ENCODE measurements at places on chromosomes 7 and 10.

DNA sequence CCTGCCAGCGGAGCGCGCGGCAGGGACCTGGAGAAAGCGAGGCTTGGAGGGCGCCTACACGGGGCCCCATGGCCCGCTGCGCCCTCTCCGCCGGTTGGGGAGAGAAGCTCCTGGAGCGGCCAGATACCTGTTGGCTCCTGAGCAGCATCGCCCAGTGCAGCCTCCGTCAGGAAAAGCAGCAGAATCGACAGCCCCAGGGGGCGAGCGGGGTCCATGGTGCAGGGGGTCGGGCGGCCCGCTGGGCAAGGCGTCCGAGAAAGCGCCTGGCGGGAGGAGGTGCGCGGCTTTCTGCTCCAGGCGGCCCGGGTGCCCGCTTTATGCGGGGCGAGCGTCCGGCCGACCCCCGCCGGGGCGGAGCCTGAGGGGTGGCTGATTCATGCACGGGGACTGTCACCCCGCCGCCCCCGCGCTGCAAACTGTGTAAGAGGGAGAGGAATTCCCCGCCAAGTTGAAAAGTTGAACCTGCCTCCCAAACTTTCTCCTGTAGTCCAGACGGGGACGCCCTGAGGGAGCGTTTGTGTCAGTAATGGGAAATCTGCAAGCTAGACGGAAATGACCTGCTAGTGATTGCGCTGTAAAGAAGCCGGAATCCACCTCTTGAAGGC, at the start of gene TFPI2:
Gene TFPI2 (minus strand): TSS at position 290 of the 605 bp plus-strand sequence. CDS start 75 bp downstream, at position 215.
- DNase-seq, result no peak

GRCh38 chr10:3872712-3873329, 87.8 kb upstream of the KLF6 start:
- no peak for DNase-seq

- DNase-seq, result no peak
Observed at GRCh38 chr7:65910237-65910636, 37.4 kb downstream of the VKORC1L1 start.

DNA sequence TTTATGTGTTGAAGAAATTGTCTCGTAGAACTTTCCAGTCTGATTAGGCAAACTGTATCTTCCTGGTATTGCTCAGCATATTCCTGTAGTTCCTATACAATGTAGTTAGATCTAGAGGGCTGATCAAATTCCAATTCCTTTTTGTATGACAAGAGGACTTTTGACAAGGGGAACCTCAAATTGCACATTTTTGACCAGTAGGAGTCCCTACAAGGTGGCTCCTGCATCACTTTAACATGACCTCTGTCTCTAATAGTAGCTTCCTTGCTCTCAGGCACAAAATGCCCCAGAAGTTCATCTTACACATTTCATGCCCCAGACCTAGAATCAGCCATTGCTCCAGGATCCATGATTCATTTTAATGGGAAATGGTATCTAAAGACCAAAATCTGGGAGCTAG, 18.7 kb downstream of the HERPUD2 start:
- DNase-seq, result no peak

DNA sequence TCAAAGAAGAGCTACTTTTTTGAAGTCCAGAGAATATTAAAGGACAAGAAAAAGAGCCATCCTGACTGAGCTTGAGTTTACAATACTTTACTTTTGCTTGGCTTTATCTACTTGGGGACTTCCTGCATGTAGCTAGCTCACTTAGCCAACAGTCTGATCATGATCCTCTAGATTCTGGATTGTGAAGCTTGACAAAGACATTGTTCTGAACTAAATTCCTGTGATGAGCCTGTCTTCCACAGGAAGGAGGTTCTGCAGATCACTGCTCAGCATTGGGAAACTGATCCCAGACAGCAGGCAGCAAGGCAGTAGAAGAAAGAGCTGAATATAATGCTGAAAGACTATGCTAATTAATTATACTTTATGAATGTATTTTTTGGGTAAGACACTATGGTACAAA, 296.4 kb downstream of the DGKB start:
- DNase-seq, result no peak

- DNase-seq, result no peak
Observed at GRCh38 chr10:6516929-6517284, 63.2 kb downstream of the PRKCQ start.

DNA sequence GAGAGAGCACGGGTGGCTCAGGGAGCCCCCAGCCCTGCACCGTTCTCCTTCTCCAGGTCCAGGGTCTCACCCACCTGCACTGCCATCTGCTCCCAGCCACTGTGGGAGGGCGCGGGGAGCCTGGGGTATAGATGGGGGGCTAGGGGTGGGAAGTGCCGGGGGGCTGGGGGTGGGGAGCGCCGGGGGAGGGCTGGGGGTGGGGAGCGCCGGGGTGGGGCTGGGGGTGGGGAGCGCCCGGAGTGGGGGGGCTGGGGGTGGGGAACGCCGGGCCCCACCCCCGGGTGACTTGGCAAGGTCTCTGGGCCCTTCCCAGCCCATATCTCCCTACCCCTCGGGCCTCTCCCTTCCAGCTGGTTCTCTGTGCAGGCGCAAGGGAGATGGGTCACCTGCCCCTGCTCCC, at the start of gene GRIFIN:
Gene GRIFIN (minus strand): TSS at position 101 of the 400 bp plus-strand sequence. CDS start 15 bp downstream, at position 86.
- DNase-seq, result no peak

DNA sequence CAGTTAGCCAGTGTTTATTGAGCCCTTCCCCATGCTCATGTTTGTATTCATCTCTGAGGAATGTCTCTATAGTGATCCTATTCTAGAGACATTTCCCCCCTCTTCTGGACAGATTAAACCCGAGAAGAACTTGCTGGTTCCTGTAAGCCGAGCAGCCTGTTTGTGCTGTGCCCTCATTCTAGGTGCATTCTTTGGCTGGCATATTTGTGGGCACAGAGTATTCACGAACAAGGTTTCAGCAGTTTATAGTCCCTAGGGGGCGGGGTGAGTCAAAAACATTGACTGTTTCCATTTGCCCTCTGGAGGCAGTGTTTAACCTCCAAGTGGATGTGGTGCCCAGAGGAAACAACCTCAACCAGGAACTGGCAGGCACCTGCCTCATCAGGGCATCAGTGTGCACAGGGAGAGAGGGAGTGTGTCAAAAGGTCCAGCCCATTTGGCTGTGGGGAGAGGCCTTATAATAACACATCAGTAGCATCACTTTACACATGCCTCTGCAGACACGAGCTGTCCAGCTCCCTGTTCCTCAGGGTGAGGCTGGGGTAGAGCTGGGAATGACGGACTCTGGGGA, 273.3 kb upstream of the LRGUK start:
- DNase-seq, result no peak

DNA sequence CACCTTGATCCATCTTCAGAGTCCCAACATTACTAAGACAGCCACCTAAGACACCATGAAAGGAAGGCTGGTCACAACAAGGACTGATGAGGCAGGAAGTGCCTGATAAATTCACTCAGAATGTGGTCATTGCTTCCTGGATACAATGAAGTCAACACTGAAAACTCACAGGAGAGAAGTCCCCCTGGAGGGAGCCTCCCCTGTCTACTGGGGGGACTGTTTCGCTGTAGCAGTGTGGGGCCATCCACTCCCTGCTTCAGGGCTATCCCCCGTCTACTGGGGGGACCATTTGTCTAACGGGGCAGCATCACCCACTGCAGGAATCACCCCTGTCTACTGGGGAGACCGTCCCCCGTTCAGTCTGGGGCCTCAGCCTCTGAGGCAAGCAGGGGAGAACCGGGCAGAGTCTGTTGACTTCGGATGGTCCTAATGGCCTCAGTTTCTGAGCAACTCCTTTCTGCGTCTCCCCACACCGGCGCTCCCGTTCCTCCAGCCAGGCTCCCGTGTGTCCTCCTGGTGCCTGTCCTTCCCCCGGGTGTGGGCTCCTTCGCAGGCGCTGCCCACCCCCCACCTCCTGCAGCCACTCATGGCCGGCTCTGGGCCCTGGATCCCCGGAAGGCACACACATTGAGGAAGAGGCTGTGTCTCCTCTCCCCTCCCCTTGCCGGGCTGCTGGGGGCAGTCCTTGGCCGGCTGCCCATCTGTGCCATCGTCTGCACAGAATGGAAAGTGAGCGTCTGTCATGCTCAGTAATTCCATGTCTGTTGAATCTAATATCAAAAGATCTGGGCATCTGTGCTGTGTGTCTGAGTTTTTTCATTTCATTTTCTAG, 59.9 kb upstream of the DNAJB6 start:
- no peak for DNase-seq

- no peak for DNase-seq
Observed at GRCh38 chr7:115511330-115511729, 519.2 kb downstream of the TFEC start.

- DNase-seq, result no peak
Observed at GRCh38 chr10:129277841-129278240, 189.2 kb upstream of the MGMT start.

- no peak for DNase-seq
Observed at GRCh38 chr10:98427011-98427515, 12.1 kb upstream of the PYROXD2 start.

- DNase-seq, result no peak
Observed at GRCh38 chr10:3616880-3617279, 168.1 kb downstream of the KLF6 start.

DNA sequence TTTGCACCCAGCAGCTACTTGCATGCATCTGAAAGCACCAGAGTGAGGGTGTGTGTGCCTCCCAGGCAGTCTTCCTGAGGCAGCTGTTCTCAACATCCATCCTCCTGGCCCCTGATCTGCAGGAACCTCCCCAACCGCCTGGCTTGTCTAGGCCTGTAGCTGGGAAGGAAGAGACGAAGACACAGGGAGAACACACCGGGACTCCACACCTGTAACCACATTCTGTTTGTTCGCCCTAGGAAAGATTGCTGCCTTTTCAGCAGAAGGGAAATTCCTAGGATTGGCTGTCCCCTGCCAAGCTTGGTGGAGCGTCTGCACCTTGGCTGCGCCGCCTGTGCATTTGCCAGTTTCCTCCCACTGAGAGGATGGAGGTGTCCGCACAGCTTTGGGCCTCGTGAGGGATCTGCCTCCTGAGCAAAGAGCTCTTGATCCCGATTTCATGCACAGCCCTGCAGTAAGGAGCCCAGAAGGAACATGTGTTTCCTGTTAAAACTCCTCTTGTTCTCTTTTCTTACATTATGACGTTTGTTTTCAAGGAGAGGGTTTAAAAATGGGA, 154.6 kb downstream of the TPST1 start:
- DNase-seq, result no peak

DNA sequence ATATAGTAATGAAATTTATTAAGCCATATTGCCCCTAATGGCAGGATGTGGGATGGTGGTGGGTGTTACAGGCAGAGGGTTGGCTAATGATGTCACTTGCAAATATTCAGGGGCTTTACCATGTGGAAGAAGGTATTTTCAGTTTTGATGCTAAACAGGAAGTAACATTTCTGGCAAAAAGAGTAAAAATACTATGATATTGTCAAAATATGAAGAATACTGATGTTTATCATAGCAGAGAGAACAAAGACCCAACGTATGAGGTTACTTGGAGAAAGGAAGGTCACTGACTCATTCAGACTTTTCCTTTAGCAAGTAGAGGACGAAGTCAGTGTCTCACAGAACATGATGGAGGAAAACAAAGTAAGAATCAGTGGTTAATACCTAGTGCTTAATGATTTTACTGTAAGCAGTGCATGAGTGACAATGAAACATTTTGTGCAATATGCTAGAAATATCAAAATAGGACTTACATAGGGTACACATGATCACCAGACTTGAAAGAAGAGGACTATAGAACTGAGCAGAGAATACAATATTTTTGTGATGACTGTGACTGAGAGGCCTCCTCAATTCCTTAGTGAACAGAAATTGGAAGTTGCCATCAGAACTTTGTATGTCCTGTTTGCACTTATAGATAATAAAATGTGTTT, 89.7 kb upstream of the STEAP4 start:
- DNase-seq, result no peak

DNA sequence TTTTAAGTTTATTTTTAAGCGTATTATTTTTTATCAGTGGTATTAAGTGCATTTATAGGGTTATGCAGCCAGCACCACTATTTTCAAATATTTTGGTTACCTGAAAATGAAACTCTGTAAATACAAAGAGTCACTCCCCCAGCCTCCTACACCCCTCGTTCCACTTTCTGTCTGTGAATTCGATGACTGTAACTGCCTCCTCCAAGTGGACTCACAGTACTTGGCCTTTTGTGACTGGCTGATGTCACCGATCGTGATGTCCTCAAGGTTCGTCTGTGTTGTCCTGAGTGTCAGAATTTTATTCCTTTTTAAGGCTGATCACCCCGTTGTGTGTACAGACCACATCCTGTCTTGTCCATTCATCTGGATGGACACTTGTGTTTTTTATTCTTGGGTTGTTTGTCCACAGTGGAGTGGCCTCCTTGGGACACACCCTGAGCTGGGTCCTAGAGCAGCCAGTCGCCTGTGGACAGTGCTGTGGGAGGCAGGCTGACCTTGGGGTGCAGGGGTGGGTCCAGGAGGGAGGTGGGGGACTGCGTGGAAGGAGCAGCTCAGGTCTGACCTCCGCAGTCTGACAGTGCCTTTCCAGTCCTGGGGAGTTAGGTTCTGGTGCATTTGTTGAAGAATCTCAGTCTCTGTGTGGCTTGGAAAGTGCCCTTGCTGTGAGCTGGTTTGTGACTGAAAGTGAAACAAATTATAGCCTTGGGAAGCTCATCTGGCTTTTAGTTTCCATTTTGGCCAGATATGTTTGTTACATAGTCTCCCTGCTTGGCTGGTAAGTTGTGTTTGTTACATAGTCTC, 6.9 kb downstream of the MTG1 start:
- DNase-seq, result no peak

- DNase-seq, result no peak
Observed at GRCh38 chr7:68529221-68529620, 1069.1 kb upstream of the AUTS2 start.

DNA sequence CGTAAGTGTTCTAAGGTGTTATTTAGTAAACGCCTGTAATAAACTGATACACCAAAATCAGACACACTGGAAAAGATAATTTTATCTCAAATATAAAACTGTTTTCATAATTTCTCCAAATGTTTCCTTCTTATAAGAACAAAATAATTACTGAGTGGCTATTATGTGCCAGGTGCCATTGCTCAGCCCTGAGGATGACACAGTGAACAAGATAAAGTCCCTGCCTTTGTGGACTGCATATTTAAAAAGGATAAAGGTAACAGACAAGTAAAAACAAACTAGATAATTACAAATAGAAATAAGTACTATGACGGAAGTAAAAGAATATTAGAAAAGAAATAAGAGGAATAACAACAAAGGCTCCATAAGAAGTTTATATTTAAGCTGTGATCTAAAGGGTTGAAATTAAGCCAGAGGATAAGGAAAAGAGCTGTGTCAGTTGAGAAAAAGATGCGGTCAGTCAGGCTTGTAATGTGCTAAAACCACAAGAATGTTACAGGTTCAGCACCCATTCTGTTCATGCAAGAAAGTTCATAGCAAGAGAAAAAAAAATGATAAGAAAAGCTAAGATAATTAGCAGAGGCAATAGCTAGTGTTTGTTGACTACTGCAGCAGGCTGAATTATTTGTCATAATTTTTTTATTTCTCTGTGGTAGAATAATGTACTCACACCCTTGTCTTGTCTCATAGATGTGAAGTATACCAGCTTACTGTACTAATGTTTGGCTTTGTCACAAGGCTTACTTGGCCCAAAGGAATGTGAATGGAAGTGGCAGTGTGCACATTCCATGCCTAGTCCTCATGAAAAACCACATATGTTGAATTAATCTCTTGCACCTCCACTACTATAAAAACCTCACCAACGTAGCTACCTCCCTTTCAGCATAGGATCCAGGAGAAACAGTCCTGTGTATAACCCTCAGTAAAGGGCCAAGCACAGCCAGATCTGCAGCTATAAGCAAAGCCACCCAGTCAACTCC, 75.1 kb downstream of the CRPPA start:
- DNase-seq, result no peak
